ENCODE measurements at places on chromosomes 4 and X.
A peak's percentile ranks its signal among the peaks of the same experiment; 100 is the strongest.

GRCh38 chr4:141713771-141714445 is 77.5 kb downstream of the IL15 start:
- no peak for DNase-seq

- DNase-seq, result no peak
Observed at GRCh38 chr4:176435901-176436292, 116.1 kb downstream of the SPCS3 start.

GRCh38 chr4:7968262-7968896 is 28.7 kb upstream of the AFAP1 start:
- no peak for DNase-seq

- DNase-seq, result no peak
Observed at GRCh38 chr4:20252656-20253282, 1.1 kb downstream of the SLIT2 start.

- DNase-seq, result peak; percentile 94
Observed at GRCh38 chr4:6640292-6641163, at the start of gene MRFAP1. MRFAP1 (plus strand) TSS chr4:6640685; CDS start chr4:6640863, 178 bp downstream.

- DNase-seq, result no peak
Observed at GRCh38 chr4:147879676-147880075, 147.8 kb downstream of the ARHGAP10 start.

DNA sequence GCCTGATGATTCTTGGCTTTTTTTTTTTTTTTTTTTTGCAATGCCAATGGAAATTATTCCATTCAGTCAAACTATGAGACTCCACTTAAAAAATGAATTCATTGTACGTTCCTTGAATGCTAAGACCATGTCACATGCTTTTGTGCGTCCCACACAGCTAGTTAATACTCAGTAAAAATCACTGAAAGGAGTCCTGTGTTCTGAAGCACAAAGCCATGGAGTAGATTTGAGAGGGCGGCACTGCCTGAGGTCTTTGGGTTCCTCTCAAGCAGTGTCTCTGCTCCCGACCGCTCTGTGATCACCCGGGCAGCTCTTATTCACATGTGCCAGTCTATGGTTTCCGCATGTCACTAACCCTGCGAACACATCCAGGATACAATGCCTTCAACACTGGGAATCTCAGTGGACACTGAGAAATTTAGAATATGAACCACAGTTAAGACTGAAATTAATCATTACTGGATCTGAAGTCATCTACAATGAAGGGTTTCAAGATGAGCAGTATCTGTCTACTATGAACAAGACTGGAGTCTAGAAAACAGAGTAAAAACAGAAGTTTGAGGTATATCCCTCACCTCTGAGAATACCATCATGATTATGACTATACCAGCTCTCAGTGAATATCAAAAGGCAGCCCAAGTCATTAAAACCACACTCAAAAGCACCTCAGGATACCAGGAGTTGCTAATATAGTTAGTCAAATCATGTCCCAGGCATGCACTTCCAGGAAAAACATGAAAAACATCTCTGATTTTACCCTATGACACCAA is 193.0 kb downstream of the MGST2 start:
- DNase-seq, result no peak

DNA sequence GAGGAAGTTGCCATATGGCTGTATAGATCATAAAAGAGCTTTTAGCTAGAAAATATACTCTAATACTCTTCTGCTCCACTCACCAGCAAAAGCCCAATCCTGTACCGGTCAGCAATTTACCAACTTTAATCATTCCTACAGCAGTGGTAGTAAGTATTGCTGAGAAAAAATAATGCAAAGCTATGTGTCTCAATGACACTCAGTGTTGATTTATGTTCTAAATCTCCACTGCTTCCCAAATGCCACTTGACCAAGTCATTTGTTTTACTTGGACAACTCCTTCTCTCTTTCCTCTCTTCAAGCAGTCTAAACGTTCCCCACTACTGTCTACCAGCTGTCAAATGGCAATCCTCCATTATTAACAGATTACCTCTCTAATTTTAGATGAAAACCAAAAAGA is 201.8 kb upstream of the GK2 start:
- DNase-seq, result no peak

DNA sequence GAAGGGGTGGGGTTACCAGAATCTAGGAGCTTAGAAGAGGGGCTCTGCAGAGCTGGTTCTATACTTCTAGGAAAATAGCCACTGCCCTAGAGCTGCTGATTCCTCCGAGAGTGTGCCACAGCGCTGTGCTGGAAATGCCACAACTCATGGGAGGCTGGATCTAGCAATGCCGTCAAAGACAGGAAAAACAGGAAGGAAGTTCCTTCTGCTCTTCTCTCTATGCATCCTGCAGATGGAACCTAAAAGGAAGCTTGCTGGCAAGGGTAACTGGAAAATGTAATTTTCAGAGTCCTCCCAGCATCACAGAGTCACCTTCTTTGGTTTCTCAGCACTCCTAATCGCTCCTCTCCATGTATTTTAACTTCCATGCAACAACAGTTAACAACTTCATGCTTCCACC is 121.2 kb upstream of the TLL1 start:
- no peak for DNase-seq

DNA sequence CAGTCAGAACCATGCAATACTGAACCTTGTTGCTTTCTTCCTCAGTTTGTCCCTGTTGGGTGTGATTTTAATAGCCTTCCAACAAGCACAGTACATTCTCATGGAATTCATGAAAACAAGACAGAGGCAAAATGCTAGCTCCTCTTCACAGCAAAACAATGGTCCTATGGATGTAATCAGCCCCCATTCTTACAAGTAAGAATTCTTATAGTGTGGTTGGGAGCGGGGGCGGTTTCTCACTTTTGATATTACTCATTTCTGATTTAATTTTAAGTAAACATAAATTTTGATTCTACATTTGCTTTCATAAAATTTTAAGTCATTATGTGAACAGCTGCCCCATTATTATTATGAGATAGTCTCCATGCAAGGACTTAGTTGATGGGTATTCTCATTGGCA is 80.8 kb upstream of the TLR2 start:
- DNase-seq, result no peak

GRCh38 chr4:141926406-141926805 is 290.0 kb downstream of the IL15 start:
- no peak for DNase-seq

DNA sequence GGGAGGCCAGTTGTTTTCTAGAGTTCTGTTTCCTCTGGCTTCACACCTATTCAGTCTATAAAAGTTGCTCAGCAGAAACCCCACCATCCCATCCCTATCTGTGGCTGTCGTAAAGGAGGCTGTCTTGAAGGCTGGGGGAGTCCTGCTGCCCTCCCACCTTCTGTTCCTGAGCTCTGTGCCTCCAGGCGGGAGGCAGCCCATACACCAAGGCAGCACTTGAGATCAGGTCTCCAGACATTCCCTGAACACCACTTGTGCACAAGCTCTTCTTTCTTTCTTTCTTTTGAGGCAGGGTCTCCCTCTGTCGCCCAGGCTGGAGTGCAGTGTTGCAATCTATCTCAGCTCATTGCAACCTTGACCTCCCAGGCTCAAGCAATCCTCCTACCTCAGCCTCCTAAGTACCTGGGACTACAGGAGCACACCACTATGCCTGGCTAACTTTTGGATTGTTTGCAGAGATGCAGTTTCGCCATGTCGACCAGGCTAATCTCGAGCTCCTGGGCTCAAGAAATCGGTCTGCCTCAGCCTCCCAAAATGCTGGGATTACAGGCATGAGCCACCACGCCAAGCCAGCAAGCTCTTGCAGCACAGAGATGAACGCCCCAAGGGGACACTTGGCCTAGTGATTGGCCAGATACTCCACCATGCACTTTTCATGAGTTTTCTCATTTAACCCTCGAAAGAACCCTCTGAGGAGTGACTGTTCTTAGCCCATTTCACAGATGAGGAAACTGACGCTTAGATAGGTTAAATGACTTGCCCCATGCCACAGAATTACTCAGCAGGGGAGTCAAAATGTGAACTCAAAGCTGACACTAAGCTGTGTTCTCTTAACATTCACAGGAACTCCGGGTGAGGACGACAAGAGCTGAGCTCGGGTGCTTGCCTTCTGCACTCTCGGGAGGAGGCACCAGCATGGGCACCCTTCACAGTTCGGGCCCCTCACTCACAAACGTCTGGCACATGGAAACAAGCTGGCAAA is 55.8 kb upstream of the ENPP6 start:
- no peak for DNase-seq

GRCh38 chr4:97238956-97239666 is 904.2 kb downstream of the STPG2 start:
- DNase-seq, result no peak

Measured in hematopoietic multipotent progenitor cell treated with erythropoietin and hydrocortisone succinate and interleukin-3 and kit ligand, for 15 days (in vitro differentiated cells).